ENCODE measurements at places on chromosomes 4 and X.

- DNase-seq, result no peak
These were observed 546.6 kb downstream of the PCDH18 start for GRCh38 chr4:136985683-136986082.

- DNase-seq, result no peak
These were observed 247.4 kb downstream of the FBXO8 start for GRCh38 chr4:174036111-174036510.

DNA sequence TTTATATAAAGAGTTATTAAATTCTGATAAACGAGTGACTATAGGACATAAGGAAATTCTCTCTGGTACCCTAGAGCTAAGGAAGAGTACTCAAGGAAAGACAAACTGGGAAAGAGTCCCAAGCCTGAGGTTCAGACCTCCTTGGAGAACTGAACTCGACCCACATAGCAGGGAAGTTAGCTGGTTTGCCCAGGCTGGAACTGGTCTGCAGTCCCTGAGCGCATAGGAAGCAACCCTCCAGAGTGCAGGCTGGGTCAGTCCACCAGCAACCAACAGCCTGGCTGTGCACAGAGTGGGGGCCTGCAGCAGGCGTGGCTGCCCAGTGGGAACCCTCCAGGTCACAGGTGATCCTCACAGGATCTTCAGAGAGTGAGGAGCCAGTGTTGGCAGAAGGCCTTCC, 114.1 kb downstream of the SOWAHB start:
- DNase-seq, result no peak

- DNase-seq, result no peak
These were observed 82.4 kb downstream of the SLC2A9 start for GRCh38 chr4:9938933-9939332.

GRCh38 chr4:120671538-120671937, 251.0 kb downstream of the PRDM5 start:
- DNase-seq, result no peak

DNA sequence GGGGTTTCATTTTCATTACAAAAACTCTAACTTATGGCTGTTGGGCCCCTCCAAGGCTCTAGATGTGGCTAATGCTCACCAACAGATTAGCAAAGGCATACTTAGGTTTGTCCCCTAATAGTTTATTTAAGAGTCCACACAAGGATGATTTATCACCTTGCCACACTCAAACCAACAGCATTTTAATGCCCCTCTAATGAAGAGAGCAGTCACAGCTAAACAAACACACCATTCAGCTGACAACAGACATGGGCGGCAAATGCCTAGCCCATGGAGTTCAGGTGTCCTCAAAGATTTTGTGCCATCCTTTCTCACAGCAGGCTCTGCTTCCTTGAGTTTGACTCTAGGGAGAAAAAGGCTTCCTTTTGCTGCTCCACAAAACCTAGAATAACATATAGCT, 61.8 kb upstream of the CITED1 start:
- no peak for DNase-seq

- no peak for DNase-seq
These were observed 409 bp downstream of the UGDH start for GRCh38 chr4:39526765-39527295.

- peak; percentile 32 for DNase-seq
These were observed 77.0 kb upstream of the MXD4 start for GRCh38 chr4:2338754-2339457.

- no peak for DNase-seq
These were observed 12.8 kb downstream of the FRYL start for GRCh38 chr4:48767055-48767929.

DNA sequence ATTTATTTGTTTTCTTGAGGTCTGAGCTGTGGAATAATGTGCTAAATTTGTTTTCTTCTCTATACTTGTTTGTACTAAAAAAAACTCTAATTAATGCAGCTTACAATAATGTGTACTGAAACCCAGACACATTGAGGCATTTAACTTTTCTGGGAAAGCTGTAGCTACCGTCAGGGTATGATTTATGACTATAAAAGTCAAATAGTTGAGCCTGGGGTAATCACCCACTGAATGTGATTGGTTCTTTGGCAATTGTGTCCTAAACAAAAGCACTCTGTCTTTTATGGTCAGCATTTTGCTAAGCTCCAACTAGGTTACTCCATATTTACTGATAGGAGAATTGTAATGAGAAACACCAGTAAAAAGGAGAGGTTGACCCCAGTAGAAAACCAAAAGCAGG, 65.9 kb upstream of the CBLL2 start:
- DNase-seq, result no peak

GRCh38 chr4:168882650-168883233, 127.3 kb downstream of the CBR4 start:
- DNase-seq, result no peak

- no peak for DNase-seq
These were observed 837.6 kb downstream of the PDHA2 start for GRCh38 chr4:96677499-96677898.

DNA sequence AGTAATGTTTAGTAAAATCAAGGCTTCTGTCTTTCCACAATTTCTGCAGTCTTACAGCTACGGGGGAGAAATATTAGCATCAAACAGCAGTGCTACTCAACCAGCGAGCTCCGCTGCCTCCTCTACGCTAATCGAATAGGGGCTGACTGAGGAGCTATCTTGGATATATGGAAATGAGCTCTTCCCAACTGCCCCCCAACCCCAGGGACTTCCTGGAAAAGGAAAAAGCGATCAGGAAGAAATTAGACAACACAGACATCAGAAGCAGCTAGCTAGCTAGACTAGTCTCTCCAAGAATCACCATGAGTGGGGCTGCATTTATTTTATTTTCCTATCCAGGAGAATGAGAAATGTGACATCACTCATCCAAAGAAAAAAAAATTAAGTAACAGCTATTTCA, 7.6 kb downstream of the NKX6-1 start:
- DNase-seq, result no peak

GRCh38 chr4:111652986-111653385, 492.3 kb upstream of the FAM241A start:
- no peak for DNase-seq

GRCh38 chr4:99300934-99301333, 10.1 kb upstream of the ADH1A start:
- no peak for DNase-seq

GRCh38 chr4:100079264-100079663, 111.0 kb downstream of the DDIT4L start:
- no peak for DNase-seq

DNA sequence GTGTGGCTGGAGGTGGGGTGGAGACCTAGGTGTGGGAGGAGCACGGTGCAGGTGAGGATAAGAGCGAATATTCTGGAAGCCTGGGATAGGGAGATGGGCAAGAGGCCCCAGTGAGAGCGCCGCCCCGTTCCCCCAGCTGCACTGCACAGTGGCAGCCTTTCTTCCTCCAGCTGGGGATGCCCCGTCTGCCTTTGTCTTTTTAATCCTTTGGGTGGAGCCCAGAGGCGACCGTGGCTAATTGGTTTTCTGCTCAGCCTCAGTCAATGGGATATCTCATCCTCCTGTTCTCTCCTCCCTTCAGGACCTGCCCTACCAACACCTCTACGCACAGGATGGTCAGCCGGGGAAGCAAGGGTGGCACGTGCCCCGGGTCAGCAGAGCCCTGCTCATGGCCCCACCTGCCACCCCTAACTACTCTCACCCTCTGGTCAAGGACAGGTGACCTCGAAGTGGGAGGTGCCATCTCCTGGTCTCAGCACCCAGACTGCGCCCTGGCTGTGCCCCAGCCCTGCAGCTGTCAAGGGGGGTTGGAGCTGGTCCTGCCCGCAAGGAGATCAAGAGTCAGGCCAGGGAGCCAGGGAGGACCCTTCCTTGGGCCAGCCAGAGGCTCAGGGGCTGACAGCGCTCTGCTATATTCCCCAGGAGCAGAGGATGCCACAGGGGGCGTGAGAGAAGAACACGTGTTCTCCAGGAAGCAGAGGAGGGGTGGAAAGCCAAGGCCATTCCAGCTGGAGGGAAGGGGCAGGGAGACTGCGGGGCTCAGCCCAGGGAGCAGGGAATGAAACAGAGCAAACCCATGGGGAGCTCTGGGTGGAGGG, 64.0 kb downstream of the ADRA2C start:
- no peak for DNase-seq

DNA sequence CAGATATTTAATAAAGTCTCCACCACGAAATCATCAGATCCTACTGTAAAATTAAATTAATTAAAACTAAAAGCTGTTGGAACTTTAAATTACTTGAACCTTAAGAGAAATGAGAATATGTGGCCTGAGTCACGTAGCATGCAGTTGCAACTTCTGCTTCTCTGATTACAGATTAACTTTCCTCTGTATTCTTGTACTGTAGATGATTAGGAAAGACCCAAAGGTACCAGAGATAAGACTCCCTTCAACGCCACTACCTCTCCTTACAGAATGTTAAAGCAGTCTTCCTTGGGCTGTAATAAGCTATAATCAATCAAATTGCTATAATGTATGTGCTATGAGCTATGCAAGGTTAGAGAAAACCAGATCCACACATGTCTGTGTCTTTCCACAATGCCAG, 47.9 kb downstream of the FAM13A start:
- no peak for DNase-seq

DNA sequence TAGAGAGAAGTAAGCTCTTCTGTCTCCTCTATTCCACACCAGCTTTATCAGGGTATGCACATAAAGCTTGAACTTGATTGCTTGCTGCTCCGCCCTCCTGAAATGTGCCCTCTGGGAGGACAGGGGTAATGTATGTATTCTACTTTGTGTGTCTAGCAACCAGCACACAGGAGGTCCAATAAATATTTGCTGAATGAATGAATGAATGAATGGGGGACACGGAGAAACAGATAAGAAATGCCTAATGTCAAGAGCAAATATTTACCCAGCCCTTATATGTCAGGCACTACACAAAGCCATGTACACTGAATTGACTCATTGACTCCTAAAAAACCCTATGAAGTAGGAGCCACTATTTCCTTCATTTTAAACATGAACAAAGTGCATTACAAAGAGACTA, 2.3 kb upstream of the MSL3 start:
- DNase-seq, result no peak

GRCh38 chr4:147793569-147794313, 61.9 kb downstream of the ARHGAP10 start:
- DNase-seq, result no peak

DNA sequence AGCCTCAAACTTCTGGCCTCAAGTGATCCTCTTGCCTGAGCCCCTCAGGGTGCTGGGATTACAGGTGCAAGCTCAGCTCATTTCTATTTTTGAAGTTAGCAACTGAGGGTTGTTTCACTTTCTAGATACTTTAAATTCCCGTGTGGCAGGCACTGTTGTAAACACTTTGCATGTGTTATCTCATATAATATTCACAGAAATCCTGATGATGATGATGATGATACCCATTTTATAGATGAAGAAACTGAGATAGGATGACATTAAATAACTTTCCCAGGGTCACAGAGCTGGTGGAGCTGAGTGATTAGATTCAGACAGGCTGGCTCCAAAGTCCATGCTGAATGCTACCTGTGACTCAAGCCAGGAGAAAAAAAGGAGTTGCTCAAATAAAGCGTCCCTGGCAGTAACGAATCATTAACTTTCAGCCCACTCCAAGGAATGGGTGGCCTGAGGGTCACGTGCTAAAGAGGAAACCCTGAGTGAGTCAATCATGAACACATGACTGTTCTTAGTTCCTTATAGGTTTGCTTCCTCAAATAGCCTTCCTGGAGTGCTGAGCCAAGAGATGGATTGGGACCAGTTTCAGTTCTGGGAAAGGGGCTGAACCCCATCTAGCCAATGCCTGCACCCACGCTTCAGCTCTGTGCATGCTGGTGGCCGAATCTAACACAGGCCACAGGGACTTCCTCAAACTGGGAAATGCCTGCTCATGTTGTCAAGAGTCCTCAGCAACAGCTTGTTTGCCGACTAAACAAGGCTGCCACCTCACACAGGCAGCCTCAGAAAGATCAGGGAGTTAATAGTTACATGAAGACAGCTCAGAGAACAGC, 52.8 kb downstream of the RBM47 start:
- DNase-seq, result no peak

DNA sequence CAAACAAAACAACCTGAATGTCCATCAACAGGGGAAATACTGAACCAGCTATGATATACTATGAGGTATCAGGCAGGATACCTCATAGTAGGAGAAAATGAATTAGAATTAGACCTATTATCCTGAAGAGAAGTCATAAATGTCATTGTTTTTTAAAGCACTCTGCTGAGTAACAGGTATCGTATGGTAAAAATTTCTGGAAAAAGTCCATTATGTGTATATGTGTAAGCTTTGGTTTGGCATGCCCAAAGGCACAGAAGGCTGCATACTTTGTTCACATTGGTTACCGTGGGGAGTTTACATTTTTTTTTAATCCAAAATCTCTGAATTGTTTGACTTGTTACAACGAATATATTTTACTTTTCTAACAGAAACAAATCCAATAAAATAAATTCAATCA, 70.5 kb downstream of the RPS3A start:
- no peak for DNase-seq

DNA sequence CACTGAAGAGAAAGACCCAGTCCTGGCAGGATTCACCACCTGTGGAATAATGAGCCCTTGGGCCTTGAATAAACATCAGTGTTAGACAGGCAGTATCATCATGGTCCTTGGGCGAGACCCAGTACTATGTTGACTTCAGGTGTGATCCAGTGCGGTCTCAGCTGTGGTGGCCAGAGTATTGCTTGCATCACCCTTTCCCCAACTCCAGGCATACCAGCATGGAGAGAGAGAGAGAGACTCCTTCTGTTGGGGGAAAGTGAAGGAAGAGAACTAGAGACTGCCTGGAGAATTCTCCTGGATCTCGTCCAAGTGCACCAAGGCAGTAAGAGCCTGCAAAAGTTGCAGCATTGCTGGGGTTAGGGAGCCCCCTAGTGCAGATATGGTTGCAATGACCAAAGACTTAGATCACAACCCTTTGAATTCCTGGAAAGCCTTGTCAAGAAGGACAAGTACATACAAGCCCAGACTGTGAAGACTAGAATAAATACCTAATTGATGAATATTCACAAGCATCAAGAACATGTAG, 61.1 kb upstream of the VAMP7 start:
- peak; percentile 63 for DNase-seq

- DNase-seq, result no peak
These were observed 27.1 kb upstream of the MAGEA8 start for GRCh38 chrX:149853925-149854324.

DNA sequence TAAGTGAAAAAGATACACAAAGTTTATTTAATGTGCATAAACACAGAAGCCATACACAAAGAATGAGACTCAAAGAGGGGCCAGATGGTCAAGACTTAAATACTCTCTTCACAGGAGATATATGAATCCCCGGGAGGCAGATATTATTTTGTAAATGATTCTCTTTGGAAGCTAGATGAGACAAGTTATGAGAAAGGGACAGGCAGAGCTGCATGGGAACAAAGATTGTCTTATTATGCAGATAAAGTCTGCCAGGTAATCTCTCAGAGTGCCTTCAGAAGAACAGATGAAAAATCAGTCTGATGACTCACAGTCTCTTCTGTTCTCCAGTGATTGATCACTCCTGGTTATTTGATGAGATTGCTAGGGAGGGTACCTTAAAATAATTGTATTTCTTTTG, 89.0 kb downstream of the NAF1 start:
- DNase-seq, result no peak

GRCh38 chr4:16516796-16517439, 290.6 kb upstream of the TAPT1 start:
- DNase-seq, result no peak

All from activated CD8-positive, alpha-beta memory T cell treated with anti-CD3 and anti-CD28 coated beads for 24 hours (primary cell).